NCI-H187 treated with DMSO at 0.1 percent for 48 hours (cell line): ENCODE measurements at places on chromosomes 4 and X.

DNA sequence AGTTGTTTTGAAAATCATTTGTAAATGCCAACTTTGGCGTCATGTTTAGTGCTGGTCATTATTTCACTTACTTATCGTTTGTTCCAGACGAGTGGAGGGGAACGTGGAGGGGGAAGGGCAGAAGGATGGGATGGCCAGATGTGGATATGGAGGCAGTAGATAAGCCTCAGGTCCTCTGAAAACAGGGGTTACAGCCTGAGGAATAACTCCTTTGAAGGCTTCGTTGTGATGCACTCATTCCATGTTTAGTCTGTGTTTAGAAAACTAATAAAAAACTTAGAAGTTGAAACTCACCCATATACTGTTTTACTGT lies 1.1 kb downstream of the MOB1B start:
- no peak for DNase-seq

DNA sequence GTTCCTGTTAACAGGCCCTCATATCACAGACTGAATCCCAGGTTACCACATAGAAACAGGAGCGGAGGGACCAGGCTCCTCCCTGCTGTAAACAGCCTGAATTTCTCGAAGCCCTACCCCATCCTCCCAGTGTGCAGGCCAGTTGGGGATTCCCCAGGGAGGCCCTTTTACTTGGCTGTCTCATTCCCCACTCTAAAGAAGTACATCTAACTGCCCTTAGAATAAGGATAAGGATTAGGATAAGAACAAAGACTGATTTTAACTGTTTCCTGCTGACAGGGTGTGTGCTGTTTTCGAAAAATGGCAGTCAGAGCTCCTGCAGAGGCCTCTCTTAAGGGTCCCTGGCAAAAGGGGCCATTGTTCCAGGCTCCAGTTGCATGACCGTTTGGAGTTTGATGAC lies 133.7 kb downstream of the PAPSS1 start:
- no peak for DNase-seq

DNA sequence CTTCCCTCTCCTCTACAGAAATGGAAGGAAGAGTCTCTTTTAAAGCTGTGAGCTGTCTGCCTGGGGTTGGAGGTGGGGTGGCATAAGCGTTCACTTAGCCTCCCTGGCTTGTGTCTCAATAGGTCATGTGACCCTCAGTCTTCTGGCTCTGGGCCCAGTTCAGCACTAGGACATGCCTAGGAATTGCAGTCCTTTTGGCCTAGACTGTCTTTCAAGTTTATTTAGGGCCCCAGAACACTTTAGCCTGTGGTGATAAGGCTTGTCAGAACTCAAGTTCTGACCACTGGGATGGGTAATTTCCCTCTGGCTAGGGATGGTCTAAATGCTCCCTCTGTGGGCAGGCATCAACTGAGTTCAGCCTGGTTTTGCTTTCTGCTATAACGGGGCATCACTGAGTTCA lies 34.3 kb upstream of the ARMCX4 start:
- no peak for DNase-seq

DNA sequence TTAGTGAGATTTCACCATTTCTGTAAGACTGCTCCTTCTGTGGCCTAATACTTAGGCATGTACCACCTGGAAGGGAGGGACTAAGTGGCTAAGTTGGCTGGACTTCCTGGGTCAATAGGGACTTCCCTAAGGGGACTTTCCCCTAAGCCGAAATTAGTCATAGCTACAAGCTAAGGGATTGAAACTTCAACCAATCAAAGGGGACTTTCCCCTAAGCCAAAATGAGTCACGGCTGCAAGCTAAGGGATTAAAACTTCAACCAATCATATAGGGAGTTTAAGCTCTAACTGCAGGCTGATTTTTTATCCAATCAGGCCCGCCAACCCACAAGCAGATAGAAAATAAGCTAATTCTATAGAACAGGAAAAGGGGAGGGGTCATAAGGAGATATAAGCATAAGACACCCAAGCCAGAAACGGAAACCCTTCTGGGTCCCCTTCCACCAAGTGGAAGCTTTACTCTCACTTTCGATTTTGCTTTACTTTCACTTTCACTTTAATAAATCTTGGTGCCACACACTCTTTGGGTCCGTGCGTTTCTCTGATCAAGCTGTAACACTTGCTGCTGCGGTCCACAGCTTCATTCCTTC lies 382.8 kb downstream of the KLHL4 start:
- no peak for DNase-seq

DNA sequence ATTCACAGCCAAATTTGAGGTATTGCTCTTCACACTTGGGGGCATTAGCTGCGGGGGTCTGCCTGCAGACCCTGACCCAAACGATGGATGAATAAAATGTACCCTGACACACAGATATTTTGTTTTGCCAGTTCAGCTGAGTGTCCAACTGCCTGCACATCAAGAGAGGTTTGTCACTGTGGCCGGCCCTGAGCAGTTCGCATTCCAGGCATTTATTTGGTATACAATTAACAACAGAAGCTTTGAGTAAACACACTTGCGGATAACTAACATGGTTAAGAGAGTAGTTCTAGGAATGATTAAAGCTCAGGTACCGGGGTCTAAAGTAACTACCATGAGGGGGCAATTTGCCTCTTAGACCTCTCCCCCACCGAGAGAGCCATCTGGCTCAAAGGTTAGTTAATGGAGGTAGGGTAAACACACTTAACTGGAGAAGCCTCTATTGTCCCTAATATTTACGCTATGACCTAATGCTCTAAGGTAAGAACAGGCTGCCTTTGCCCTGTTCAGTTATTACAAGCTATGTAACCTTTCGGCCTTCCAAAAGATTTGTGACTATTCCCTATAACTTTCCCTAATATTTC lies 162.0 kb downstream of the SNCA start:
- no peak for DNase-seq

GRCh38 chrX:1300449-1300848 lies 31.8 kb downstream of the CSF2RA start:
- no peak for DNase-seq

DNA sequence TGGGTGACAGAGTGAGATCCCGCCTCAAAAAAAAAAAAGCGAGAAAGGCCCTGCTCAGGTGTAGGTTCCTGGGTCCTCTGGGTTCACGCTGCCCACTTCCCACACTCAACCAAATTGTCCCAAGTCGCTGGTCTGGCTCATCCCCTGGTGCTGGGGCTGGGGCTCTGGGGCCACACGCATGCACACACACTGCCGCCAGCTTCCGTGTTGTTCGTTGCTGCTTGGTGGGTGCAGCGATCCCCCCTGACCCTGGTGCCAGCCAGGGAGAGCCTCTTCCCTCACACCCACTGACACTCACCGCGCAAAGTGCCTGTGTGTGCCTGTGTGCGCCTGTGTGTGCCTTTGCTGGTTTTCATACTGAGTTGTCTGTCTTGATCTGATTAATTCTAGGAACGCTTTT lies 124.1 kb upstream of the NKX1-1 start:
- no peak for DNase-seq

- no peak for DNase-seq
These were observed 29.8 kb downstream of the SPANXA2 start for GRCh38 chrX:141619336-141619735.

- no peak for DNase-seq
These were observed 79.5 kb downstream of the FAM184B start for GRCh38 chr4:17701882-17702281.

DNA sequence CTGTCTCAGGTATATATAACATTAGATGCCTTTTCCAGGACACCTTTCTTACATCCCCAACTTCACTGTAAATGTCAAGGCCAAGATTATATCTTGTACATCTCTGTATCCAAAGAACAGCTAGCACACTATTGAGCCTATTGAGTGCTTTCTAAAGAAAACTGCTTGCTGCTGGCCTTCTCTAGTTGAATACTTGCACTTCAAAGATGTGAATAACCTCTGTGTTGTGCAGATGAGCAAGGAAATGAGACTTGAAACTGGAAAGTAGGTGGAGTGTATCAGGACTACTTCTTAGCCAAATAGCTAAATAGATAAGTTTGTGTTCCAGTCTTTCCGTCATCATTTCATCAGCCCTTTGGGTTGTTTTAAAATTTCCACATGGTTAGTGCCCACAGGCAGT lies 704.4 kb upstream of the AMOT start:
- DNase-seq = no peak

- DNase-seq = no peak
These were observed 57.0 kb downstream of the MTMR8 start for GRCh38 chrX:64338296-64338695.

- no peak for DNase-seq
These were observed 486.1 kb upstream of the TENM3 start for GRCh38 chr4:181757098-181757497.

DNA sequence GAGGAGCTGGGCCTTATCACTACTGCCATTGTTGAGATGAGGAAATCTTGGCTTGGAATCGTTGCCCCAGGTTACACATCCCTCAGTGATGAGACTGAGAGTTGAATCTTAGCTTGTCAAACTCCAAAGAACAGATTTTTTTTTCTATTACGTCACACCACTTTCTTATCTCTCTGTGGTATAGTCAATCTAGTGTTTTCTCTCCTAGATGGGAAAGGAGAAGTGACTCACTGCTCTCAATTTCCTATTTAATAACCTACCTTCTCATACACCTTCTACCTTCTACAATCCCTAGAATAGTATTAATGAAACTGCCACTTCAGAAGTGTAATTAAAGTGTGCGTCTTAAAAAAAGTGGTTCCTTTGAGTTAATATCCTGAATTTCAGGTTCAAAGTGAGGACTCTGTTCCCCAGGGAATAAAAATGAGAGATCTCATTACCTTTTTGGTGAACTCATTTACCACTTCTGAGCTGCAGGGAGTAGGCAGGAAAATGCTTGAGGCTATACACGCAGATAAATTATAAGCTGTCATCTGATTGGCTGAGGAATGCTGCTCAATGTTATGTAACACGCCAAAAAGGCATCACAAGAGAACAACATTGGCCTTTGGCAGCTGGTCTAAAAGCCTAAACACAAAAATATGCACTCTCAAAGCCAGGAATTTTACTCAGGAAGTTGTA lies 59.3 kb downstream of the MAD2L1 start:
- DNase-seq = no peak

DNA sequence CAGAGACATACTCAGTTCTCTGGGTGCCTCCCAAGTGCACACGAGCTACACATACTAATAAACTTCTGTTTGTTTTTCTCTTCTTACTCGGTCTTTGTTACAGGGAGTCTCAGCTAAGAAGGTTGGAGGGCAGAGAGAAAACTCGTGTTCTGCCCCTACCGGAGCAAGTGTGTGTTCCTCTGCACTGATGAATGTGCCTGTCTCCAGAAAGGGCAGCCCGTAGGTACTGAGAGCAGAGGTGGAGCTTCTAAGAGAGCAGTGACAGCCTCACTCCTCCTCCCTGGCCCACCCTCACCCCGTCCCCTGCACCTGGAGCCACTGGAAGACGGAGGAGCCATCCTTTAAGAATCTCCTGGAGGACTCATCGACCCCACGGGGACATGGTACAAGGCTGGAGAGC lies 67.6 kb downstream of the MTNR1A start:
- DNase-seq = no peak

DNA sequence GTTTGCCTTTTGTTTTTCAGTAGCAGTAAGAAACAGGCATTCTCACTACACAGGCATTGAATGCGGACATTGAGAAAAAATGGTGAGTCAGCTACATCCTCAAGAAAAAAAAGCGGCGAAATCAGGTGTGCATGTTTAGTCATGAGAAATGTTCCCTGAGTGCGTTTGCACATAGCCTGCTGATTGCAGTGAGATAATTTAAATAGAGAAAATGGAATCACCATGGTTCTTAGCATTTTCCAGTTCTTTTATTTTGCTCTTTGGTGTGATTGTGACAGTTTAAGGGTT lies 54.1 kb upstream of the CLDN34 start:
- no peak for DNase-seq

DNA sequence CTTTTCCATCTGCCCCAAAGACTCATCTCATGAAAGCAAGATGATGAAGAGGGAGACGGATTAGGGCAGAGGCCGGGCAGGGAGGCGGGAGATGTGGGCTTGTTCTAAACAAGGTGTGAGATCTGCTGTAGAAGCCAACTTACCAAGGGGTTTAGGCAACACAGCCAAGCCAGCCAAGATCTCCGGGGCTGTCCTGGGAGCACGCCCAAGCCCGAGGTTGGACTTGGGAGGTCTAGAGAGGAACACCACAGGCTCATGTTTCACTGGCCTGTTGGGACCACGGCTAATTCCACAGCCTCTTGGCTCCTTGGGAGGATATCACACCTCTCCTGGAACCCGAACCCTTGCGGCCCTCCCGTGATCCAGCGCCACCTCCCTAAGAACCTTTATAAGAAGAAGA lies 171.4 kb downstream of the CRLF2 start:
- no peak for DNase-seq

DNA sequence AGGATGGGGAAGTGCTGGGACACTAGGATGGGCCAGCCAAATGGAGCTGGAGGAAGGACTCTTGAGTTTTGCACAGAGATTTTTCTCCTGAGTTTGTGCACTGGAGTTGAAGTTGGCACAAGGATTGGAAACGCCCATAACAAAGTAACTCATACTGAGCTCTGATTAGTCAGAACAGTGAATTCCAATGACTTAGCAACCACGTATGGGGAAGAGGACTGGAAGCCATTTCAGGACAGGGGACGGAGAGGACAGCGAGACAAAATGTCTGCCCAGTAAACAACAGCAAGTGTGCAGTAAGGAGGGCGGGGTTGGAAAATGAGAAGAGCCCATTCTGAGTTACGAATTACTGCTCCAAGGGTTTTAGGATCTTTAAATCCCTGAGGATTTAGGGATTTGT lies 5.9 kb downstream of the RIPPLY1 start:
- DNase-seq = no peak

- no peak for DNase-seq
These were observed 348.5 kb upstream of the NR3C2 start for GRCh38 chr4:148790691-148791090.
